Breast epithelium (tissue), 4 donors: ENCODE measurements at places on chromosomes 5 and 9. TPM values are rescaled to one million over a fixed set of nuclear protein-coding genes. Genes with fewer than 3 reads are reported as not detected.

The C5orf15 gene
- total RNA-seq, result 41.0 TPM

The SLC36A3 gene
- total RNA-seq, result not detected

The ANKRA2 gene
- total RNA-seq, result 83.9 TPM

The OLFM1 gene
- 22.1 TPM for total RNA-seq

The SARDH gene
- total RNA-seq, result 0.16 TPM

The VPS13A gene
- total RNA-seq, result 62.2 TPM

The REXO4 gene
- total RNA-seq, result 14.2 TPM

GRCh38 chr9:123073441-123073840, 40.0 kb downstream of the GPR21 start:
- H3K4me1 ChIP-seq, result no peaks in the 10 kb centered on the region
- no peak for DNase-seq
- no peaks in the 10 kb centered on the region for H3K27me3 ChIP-seq
- no peak overlapping the region for H3K4me3 ChIP-seq
- H3K36me3 ChIP-seq, result no peaks in the 10 kb centered on the region

DNA sequence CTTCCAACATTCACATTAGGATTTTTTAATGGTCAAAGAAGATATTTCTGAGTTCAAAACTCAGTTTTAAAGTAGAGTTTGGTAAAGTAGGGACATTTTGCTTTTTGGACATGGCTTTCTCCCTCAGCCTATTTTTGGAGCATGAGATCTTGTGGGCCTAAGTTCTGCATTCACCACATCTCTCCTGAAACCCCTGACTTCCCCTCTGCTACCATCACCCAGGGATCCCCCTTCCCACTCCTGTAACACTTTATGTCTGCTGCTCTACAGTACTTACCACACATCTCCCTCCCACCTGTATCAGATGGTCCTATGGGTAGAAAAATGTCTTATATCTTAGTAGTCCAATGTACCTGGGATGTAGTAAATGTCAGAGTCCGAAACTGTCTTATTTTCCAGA, 48.2 kb upstream of the JAK2 start:
- H3K36me3 ChIP-seq, result no peaks in the 10 kb centered on the region
- DNase-seq, result no peak
- no peak overlapping the region for H3K27ac ChIP-seq
- no peak overlapping the region for H3K4me3 ChIP-seq

DNA sequence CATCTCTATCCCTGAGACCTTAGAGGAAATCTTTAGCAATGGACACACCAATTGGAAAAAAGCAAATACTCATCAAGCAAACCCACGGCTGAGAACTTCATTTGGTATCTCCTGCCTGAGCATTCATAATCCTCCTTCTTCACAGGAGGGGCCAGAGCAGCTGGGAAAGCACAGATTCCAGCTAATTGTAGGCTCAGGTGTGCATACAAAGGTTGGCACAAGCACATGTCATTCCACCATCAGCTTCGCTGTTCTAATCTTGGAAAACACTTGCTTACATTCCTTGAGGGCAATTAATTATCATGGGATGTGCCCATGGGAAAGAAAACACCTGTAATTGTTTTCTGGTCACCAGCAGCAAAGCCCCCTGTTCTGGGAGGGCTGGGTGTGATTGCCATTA, 376.6 kb downstream of the SPOCK1 start:
- H3K27ac ChIP-seq, result no peak overlapping the region
- no peak overlapping the region for H3K4me3 ChIP-seq
- H3K4me1 ChIP-seq, result no peaks in the 10 kb centered on the region
- no peaks in the 10 kb centered on the region for H3K27me3 ChIP-seq
- DNase-seq, result no peak

- H3K36me3 ChIP-seq, result peaks cover 10% of the 10 kb centered on the region
- H3K27me3 ChIP-seq, result no peaks in the 10 kb centered on the region
- no peak overlapping the region for H3K4me3 ChIP-seq
- H3K4me1 ChIP-seq, result no peaks in the 10 kb centered on the region
- no peak for DNase-seq
These were observed 30.4 kb downstream of the JADE2 start for GRCh38 chr5:134555890-134556311.

- no peaks in the 10 kb centered on the region for H3K4me1 ChIP-seq
- no peak overlapping the region for H3K4me3 ChIP-seq
- no peak overlapping the region for H3K27ac ChIP-seq
- H3K27me3 ChIP-seq, result no peaks in the 10 kb centered on the region
- H3K36me3 ChIP-seq, result no peaks in the 10 kb centered on the region
These were observed 117.4 kb upstream of the RORB start for GRCh38 chr9:74379718-74380117.

DNA sequence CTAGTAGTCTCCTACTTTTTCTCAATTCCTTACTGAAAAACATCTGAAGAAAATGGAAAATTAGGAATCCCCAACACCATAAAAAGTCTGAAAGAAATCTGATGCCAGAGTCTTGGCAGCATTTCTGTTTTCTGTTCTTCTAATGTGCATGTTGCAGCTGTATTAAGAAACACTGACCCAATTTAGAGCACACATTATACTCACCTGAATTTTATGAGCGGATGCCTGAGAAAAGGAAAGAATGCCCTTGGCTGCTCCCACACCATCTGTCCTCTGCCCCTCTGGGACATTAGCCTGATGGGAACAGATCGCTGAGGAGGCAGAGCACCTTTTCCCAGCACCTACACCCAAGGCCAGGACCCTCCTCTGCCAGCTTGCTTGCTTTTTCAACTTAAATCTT, 14.1 kb upstream of the ANP32B start:
- no peaks in the 10 kb centered on the region for H3K27me3 ChIP-seq
- DNase-seq, result no peak
- no peak overlapping the region for H3K4me3 ChIP-seq
- H3K4me1 ChIP-seq, result no peaks in the 10 kb centered on the region
- no peak overlapping the region for H3K27ac ChIP-seq
- H3K36me3 ChIP-seq, result no peaks in the 10 kb centered on the region

- no peak for DNase-seq
- H3K27me3 ChIP-seq, result no peaks in the 10 kb centered on the region
- H3K27ac ChIP-seq, result no peak overlapping the region
- no peaks in the 10 kb centered on the region for H3K36me3 ChIP-seq
- no peak overlapping the region for H3K4me3 ChIP-seq
These were observed 312.2 kb downstream of the ARRDC3 start for GRCh38 chr5:91070761-91071550.

GRCh38 chr9:121023064-121023463, 27.0 kb downstream of the C5 start:
- H3K27ac ChIP-seq, result no peak overlapping the region
- no peak for DNase-seq
- no peaks in the 10 kb centered on the region for H3K27me3 ChIP-seq
- H3K4me3 ChIP-seq, result no peak overlapping the region
- no peaks in the 10 kb centered on the region for H3K36me3 ChIP-seq
- H3K4me1 ChIP-seq, result no peaks in the 10 kb centered on the region

DNA sequence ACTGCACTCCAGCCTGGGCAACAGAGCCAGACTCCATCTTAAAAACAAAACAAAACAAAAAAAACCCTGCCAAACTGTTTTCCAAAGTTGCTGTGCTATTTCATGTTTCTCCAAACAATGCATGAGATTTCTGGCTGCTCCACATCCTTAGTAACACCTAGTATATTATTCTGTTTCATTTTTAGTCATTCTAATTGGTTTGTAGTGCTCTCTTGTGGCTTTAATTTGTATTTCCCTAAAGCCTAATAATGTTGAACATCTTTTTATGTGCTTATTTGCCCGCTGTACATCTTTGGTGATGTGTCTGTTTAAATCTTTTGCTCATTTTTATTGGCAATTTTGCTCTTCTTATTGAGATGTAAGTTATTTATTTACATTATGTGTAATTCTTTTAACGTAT, 18.4 kb upstream of the TTC1 start:
- H3K4me1 ChIP-seq, result no peaks in the 10 kb centered on the region
- H3K27ac ChIP-seq, result no peak overlapping the region
- no peak overlapping the region for H3K4me3 ChIP-seq
- H3K27me3 ChIP-seq, result no peaks in the 10 kb centered on the region
- no peaks in the 10 kb centered on the region for H3K36me3 ChIP-seq

GRCh38 chr9:17807613-17808282, 228.9 kb downstream of the SH3GL2 start:
- no peak overlapping the region for H3K27ac ChIP-seq
- no peaks in the 10 kb centered on the region for H3K4me1 ChIP-seq
- DNase-seq, result no peak
- H3K4me3 ChIP-seq, result no peak overlapping the region

GRCh38 chr9:137042751-137043727, 2.9 kb downstream of the NPDC1 start:
- peaks cover 10% of the 10 kb centered on the region for H3K4me1 ChIP-seq
- no peaks in the 10 kb centered on the region for H3K27me3 ChIP-seq
- H3K4me3 ChIP-seq, result peak overlapping the region; percentile 15
- H3K36me3 ChIP-seq, result no peaks in the 10 kb centered on the region
- DNase-seq, result no peak
- peak overlapping the region; percentile 66 for H3K27ac ChIP-seq

- H3K4me1 ChIP-seq, result no peaks in the 10 kb centered on the region
- no peak for DNase-seq
- no peak overlapping the region for H3K4me3 ChIP-seq
- H3K27ac ChIP-seq, result no peak overlapping the region
- no peaks in the 10 kb centered on the region for H3K36me3 ChIP-seq
These were observed 467.7 kb upstream of the ACO1 start for GRCh38 chr9:31916591-31917241.

- H3K27ac ChIP-seq, result no peak overlapping the region
- H3K4me1 ChIP-seq, result peaks cover 9% of the 10 kb centered on the region
- no peaks in the 10 kb centered on the region for H3K27me3 ChIP-seq
These were observed 64.6 kb upstream of the ZFR start for GRCh38 chr5:32508806-32509805.

DNA sequence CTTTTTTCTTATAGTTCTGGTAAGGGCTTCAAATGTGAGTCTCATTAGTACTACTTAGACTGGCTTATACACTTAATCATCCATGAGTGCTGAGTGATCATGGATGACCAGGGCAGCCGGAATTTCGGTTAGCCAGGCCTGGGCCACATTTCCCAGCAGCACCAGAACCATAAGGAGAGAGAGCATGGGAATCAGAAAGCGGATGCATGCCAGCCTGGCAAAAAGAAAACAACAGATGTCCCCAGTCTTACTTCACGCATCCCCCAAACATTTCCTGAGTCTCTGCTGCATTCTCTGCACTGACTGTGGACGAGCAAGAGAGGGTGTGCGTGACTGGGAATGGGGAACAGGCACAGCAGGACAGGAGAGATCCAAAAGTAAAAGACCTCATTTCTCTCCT, 371.1 kb upstream of the ZNF608 start:
- no peaks in the 10 kb centered on the region for H3K4me1 ChIP-seq
- DNase-seq, result no peak
- no peak overlapping the region for H3K27ac ChIP-seq
- H3K27me3 ChIP-seq, result no peaks in the 10 kb centered on the region

- no peak for DNase-seq
- H3K4me3 ChIP-seq, result no peak overlapping the region
- H3K27ac ChIP-seq, result no peak overlapping the region
- H3K4me1 ChIP-seq, result peaks cover 15% of the 10 kb centered on the region
- no peaks in the 10 kb centered on the region for H3K27me3 ChIP-seq
- H3K36me3 ChIP-seq, result no peaks in the 10 kb centered on the region
These were observed 27.2 kb downstream of the SLC35A4 start for GRCh38 chr5:140591747-140592372.

GRCh38 chr5:143311428-143311827, 92.1 kb downstream of the NR3C1 start:
- no peak overlapping the region for H3K27ac ChIP-seq
- H3K4me3 ChIP-seq, result no peak overlapping the region
- no peaks in the 10 kb centered on the region for H3K27me3 ChIP-seq
- no peaks in the 10 kb centered on the region for H3K36me3 ChIP-seq

DNA sequence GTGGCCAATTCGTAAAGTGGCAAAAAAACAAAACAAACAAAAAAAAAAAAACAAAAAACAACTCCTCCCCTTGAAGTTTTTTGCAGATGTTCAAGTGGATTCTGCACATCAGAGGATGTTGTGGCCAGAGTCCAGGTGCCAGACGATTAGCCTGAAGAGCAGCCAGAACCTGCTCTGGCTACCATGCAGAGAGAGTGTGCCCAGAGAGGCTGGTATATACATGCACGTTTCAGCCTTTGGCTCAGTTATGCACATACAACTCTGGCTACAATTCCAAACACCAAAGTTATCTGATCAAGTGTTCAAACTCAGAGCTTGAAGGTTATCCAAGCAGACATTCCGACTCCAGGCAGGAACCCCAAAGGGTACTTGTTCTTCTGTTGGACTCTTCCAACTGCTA, 34.7 kb downstream of the GGTA1 start:
- H3K4me1 ChIP-seq, result no peaks in the 10 kb centered on the region
- H3K36me3 ChIP-seq, result no peaks in the 10 kb centered on the region
- H3K27me3 ChIP-seq, result no peaks in the 10 kb centered on the region
- no peak for DNase-seq
- no peak overlapping the region for H3K4me3 ChIP-seq

DNA sequence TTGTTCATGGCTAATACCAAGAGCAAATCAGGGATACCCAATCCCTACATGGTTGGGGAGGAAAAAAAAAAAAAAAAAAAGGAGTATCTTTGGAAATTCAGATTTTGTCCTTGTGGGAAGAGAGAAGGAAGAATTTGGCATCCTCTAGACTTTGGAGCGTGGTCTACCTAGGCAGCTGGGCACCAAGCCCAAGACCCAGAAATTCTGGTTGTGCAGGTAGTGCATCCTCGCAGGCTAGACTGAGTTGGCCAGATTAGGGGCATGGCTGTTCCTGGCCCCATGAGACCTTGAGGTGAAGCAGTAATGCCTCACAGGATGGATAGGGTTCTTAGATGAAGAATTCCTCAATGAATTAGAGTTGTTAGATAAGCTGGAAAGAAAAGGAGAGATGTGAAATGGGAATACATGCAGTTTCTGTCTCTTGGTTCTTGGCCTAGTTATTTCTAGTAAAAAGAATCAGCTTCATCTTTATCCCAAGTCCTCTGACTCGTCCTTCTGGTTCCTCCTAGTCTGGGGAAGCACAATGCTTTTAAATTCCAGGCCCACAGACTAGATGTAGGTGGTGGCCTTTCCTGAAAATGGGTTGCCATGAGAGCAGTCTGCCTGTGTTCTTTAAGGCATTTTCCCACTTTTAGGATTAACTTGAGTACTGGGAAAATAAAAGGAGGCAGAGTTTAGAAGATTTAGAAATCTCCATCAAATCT, 140.5 kb upstream of the RUSC2 start:
- no peak overlapping the region for H3K27ac ChIP-seq
- H3K36me3 ChIP-seq, result no peaks in the 10 kb centered on the region
- peak; percentile 64 for DNase-seq
- no peaks in the 10 kb centered on the region for H3K4me1 ChIP-seq

GRCh38 chr5:171312129-171312974, 3.3 kb downstream of the TLX3 start:
- H3K4me3 ChIP-seq, result peak overlapping the region; percentile 58
- no peak for DNase-seq
- peaks cover 9% of the 10 kb centered on the region for H3K4me1 ChIP-seq
- H3K36me3 ChIP-seq, result no peaks in the 10 kb centered on the region
- peaks cover 100% of the 10 kb centered on the region for H3K27me3 ChIP-seq

- H3K4me1 ChIP-seq, result no peaks in the 10 kb centered on the region
- no peaks in the 10 kb centered on the region for H3K36me3 ChIP-seq
- H3K27ac ChIP-seq, result no peak overlapping the region
- no peak for DNase-seq
- H3K4me3 ChIP-seq, result no peak overlapping the region
These were observed 565.7 kb upstream of the FTMT start for GRCh38 chr5:121285801-121286521.

GRCh38 chr9:129073404-129073803, 7.5 kb upstream of the DOLPP1 start:
- H3K27ac ChIP-seq, result no peak overlapping the region
- no peak for DNase-seq
- no peak overlapping the region for H3K4me3 ChIP-seq
- no peaks in the 10 kb centered on the region for H3K27me3 ChIP-seq
- no peaks in the 10 kb centered on the region for H3K36me3 ChIP-seq

GRCh38 chr5:8396246-8396645, 527.3 kb downstream of the MTRR start:
- H3K27ac ChIP-seq, result no peak overlapping the region
- no peaks in the 10 kb centered on the region for H3K4me1 ChIP-seq
- H3K4me3 ChIP-seq, result no peak overlapping the region
